ENCODE measurements at places on chromosomes 5 and 9.

GRCh38 chr5:172503925-172504700 lies 49.8 kb upstream of the SH3PXD2B start:
- DNase-seq = no peak

GRCh38 chr5:38802125-38802524 lies 43.7 kb upstream of the OSMR start:
- DNase-seq = no peak

DNA sequence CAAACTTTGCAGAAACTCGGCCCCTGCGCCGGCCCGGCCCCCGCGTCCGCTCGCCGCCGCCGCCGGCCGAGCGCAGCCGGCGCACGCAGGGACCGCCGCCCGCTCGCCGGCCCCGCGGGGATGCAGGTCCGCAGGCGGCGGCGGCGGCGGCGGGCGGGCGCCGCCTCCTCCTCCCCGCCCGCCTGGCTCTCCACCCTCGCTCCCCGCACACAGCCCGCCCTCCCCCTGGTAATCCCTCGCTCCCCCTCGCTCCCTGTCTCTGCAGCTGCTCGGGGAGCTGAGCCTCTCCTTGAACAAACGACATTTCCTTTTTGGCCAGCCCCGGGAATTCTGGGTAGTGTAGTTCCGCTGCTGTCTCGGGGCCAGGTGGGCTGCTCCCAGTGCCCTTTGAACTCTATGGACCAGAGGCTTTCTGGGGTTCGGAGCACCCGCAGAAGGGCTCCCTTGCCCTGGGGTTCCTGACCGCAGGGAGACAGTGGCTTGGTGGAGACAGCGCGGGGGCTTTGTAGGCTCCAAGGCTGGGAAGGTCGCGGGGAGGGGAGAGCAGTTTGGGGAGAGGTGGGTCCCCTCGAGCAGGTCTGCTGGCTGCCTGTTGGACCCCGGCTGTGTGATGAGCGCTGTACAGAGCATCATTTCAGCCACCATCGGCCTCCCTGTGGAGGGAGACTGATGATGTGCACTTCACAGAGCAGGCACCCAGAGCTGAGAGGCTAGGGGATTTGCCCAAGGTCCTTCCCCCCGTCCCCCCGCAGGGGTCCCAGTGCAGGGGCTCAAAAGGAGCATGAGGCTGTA lies 1.8 kb upstream of the FAM78A start:
- DNase-seq = peak; percentile 75

- no peak for DNase-seq
Measured at GRCh38 chr9:130471411-130472183, 26.8 kb downstream of the ASS1 start.

DNA sequence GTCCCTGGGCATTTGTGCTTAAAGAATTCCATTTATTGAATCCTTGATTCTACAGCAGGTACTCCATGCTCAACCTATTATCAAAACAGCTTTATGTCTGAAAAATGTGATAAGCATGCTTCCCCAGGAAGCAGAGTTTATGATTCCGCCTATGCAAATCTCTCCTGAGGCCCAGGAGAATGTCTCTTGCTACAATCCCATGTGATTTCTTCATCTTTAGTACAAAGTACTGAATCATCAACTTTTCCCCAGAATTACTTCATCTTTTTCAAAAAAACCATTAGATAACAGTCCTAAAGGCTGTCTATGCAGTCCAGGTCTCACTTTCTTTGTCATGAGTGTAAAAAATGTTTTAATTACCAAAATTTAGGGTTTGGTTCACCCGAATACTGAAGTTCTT lies 130.2 kb upstream of the ADAMTSL1 start:
- DNase-seq = no peak

GRCh38 chr9:75233011-75233410 lies 144.7 kb downstream of the OSTF1 start:
- DNase-seq = no peak

DNA sequence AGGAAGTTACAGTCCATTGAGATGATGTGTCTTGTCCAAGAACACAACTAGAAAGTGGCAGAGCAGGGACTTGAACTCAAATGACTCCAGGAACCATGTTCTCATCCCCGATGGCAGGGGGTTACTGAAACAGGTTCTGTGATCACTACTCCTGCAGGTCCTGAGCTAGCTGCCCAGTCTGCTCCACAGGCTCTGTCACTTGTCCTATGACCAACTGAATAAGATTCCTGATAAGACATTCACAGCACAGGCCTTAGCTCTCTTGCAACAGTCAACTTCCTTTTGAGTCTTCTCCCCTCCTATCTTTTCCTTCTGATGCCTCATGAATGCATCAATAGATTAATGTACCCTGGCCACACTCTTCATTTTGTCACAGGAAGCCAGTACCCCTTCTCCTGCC lies 109.2 kb downstream of the SH3TC2 start:
- DNase-seq = no peak

DNA sequence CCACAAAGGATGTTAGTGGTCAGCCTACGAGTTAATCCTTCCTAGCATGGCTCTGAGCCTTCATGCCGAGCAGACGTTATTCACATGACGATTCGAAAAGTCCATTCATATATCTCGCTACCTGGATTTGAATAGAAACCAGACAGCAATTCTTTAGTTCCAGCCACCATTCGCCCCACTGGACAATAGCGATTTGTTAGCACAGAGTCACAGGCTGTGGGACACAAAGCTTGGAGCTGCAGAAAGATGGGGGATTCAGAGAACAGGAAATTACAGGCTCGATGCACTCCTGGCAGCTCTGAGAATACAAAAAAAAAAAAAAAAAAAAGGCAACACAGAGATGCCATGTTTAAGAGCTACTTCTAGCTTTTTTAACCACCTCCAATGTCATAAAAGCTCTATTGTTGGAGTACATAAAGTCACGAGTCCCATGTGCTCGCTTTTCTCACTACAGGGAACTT lies 110.7 kb downstream of the NR6A1 start:
- peak; percentile 51 for DNase-seq

- no peak for DNase-seq
Measured at GRCh38 chr5:128109138-128109537, 25.6 kb downstream of the SLC12A2 start.

DNA sequence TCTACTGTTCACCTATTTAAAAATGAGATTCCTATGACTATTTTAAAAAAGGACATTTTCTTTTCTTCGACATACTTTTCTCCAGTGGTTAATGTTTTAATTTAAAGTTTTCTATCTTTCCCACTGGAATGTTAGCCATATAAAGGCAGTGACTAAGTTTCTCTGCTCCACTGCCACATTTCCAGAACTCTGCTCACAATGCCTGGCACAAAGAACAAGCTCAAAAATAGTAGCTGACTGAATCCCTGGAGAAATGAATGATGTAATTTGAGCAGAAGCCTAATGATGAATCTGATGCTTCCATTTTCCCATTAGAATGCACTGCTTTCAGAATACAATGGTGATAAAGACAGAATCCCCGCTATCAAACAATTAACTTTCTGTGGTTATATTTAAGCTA lies 817.8 kb downstream of the MTRR start:
- DNase-seq = no peak
